Karpas-422 (cell line): ENCODE measurements at places on chromosomes 13 and 19. TPM values are rescaled to one million over a fixed set of nuclear protein-coding genes. Genes with fewer than 3 reads are reported as not detected.
A peak's percentile ranks its signal among the peaks of the same experiment; 100 is the strongest.

GRCh38 chr19:43465468-43466120 lies at the start of gene LYPD3:
TSS of gene LYPD3 (minus strand) at chr19:43465608. CDS start at chr19:43465571, 37 bp downstream.
- DNase-seq, result no peak
- H3K4me3 ChIP-seq, result no peak within 1 kb of the TSS
- no peaks in the 10 kb centered on the region for H3K36me3 ChIP-seq
- no peak within 1 kb of the TSS for H3K27ac ChIP-seq
- H3K27me3 ChIP-seq, result no peaks in the 10 kb centered on the region
- no peaks in the 10 kb centered on the region for H3K4me1 ChIP-seq

DNA sequence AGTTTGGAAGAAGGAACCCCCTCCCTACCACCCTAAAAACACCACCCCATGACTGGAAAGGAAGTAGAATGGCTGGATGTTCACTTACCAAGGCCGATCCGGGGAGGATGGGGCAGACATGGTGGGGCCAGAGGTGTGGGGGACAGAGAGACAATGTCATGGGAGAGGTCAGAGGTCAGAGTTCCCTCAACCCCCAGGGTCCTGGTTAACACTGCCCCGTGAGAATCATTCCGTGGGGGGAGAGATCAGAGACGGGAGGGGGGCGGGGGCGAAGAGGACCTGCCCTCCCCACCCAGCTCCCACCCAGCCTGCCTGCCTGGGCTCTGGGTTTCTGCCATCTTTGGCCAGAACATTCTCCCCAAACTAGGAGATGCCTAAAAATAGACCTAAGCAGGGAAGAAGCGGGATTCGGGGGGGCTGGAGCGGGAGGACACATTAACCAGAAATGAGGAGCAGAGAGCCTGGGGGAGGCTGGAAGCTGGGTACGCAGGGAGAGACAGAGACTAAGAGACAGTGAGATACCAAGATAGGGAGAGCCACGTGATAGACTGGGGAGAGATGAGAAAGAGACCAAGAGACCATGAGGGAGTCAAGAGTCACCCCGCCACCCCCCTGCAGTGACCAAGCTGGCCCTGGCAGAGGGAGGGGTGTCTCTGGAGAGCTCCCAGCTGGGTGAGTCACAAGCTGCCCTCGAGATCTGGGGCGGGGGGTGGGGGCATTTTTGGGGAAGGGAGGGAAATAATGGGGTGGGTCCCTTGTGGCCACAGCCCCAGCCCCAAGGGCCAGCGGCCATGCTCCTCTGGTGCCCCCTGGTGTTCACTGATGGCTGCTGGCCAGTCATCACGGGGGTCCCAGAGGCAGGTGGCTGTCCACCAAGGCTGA lies 6.1 kb upstream of the KANK2 start:
- peak; percentile 72 for DNase-seq
- no peaks in the 10 kb centered on the region for H3K36me3 ChIP-seq
- H3K4me3 ChIP-seq, result no peak overlapping the region
- H3K4me1 ChIP-seq, result peaks cover 5% of the 10 kb centered on the region; the same call in 1 of the 2 replicates
- no peak overlapping the region for H3K27ac ChIP-seq

- H3K4me1 ChIP-seq, result no peaks in the 10 kb centered on the region
- no peak overlapping the region for H3K27ac ChIP-seq
- no peaks in the 10 kb centered on the region for H3K27me3 ChIP-seq
- H3K36me3 ChIP-seq, result no peaks in the 10 kb centered on the region
- H3K4me3 ChIP-seq, result no peak overlapping the region
- DNase-seq, result peak; percentile 64
Measured at GRCh38 chr13:113350065-113350937, 13.6 kb downstream of the GRTP1 start.

- H3K27me3 ChIP-seq, result no peaks in the 10 kb centered on the region
- no peak overlapping the region for H3K4me3 ChIP-seq
- peaks cover 7% of the 10 kb centered on the region; the same call in 1 of the 2 replicates for H3K36me3 ChIP-seq
- no peak overlapping the region for H3K27ac ChIP-seq
Measured at GRCh38 chr13:113327766-113328471, 30.9 kb downstream of the LAMP1 start.

- DNase-seq, result no peak
- H3K4me1 ChIP-seq, result no peaks in the 10 kb centered on the region
- H3K27ac ChIP-seq, result no peak overlapping the region
- H3K4me3 ChIP-seq, result no peak overlapping the region
- no peaks in the 10 kb centered on the region for H3K27me3 ChIP-seq
Measured at GRCh38 chr13:52882785-52883184, 34.3 kb upstream of the PCDH8 start.

DNA sequence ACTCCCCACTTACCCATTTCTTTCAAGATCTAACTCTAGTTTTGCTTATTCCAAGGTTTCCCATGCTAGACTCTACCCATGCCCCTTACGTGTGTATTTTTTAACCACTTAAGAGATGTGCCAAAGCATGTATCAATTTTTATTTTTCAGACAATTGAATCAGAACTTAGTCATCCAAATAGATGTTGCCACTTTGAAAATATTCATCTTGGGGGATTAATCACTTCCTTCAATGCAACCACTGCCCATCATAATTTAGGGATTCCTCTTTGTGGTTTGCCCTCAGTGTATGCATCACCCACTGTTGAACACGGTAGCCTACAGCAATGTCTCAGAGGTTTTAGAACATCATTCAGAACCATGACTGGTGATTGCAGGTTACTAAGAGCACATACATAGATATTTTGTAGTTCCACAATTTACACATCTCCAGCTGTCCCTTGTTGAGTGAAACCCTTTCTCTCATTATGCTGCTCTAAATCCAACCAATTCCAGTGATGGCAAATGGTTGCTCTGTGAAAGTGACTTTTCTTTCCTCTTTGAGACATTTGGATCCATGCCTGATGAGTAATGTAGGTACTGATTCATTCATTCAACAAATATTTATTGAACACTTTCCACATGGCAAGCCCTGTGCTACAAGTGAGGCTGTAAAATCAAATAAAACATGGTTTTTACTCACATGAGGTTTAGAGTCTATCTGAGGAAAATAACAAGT lies 60.6 kb upstream of the SERP2 start:
- no peak overlapping the region for H3K4me3 ChIP-seq
- no peaks in the 10 kb centered on the region for H3K4me1 ChIP-seq
- H3K27ac ChIP-seq, result no peak overlapping the region
- DNase-seq, result no peak
- H3K27me3 ChIP-seq, result no peaks in the 10 kb centered on the region

- no peaks in the 10 kb centered on the region for H3K27me3 ChIP-seq
- H3K36me3 ChIP-seq, result peaks cover 22% of the 10 kb centered on the region
- H3K4me3 ChIP-seq, result peak overlapping the region; percentile 95
Measured at GRCh38 chr19:55642153-55643002, 1.1 kb upstream of the ZNF581 start.

The IGFLR1 gene
- 1.5 and 15.2 TPM in 2 replicates for total RNA-seq

The LILRB3 gene
- total RNA-seq, result 0.11 TPM in 1 of 2 replicates, not detected in the other

The CRLF1 gene
- total RNA-seq, result 3.0 TPM in 1 of 2 replicates, not detected in the other

The COPE gene
- total RNA-seq, result 145 and 153 TPM in 2 replicates

The OVOL3 gene
- 1.6 and 3.1 TPM in 2 replicates for total RNA-seq
